ENCODE measurements at places on chromosomes 3 and 15. TPM values are rescaled to one million over a fixed set of nuclear protein-coding genes. Genes with fewer than 3 reads are reported as not detected.

The NOX5 gene
- polyA plus RNA-seq, result 0.24 TPM

The NUP210 gene
- polyA plus RNA-seq, result 8.7 TPM

DNA sequence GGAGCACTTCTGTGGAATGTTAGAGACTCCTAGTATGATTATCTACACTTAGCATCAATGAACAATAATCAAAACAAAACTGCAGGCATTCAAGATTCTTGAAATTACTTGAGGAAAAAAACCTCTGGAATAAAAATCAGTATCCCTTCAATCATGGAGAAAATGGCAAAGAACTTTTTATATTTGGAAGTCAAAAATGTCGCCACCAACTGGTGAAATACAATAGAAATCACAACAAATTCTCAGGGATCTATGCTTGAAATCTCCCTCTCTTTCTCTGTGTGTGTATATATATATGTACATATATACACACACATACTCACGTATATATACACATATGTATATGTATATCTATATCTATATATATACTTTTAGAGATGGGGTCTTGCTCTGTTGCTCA, 378.9 kb upstream of the ALCAM start:
- DNase-seq, result no peak

GRCh38 chr15:79378394-79379109, 53.6 kb upstream of the MINAR1 start:
- no peak for DNase-seq

The PAK6 gene
- polyA plus RNA-seq, result 0.83 TPM

DNA sequence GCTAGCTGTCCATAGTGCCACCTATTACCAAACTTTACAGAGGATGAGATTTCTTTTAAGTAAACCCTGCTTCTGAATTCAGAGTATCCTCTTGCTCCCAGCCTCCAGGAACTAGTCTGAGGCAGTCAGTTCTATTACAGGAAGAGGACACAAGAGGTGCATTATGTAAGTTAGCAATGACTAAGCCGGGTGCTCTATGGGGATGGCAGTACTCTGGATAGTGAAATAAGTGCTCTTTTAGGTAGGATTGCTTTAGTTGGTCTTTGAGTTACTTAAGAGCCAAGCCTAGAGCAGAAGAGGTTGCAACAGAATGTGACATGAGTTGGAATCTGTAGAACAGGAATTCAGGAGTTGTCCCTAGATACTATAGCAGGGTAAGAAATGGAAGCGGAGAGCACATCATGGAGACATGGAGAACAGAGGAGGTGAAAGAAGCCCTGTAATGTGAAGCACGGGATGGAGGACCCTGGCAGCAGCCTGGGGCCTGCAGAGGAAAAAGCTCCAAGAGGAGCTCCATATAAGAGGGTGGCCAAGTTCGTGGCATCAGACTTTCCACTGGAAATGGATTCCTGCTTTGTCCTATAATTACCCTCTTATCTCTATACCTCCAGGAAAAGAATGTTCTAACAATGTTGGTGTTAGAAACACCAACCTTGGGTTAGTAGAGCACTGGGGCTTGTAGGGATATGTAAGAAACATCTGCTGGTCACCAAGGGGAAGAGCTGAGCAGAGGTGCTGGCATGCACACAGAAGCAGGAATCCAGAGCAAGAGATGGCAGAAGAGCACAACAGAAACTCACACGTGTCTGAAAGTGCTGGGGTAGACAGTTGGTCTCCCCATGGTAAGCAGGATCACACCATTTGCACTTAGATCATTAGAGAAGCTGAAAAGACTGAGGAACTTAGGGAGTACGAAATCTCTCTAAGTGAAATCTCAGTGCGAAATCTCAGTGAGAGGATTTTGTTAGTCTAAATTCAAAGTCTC, 851.1 kb downstream of the FHIT start:
- no peak for DNase-seq

DNA sequence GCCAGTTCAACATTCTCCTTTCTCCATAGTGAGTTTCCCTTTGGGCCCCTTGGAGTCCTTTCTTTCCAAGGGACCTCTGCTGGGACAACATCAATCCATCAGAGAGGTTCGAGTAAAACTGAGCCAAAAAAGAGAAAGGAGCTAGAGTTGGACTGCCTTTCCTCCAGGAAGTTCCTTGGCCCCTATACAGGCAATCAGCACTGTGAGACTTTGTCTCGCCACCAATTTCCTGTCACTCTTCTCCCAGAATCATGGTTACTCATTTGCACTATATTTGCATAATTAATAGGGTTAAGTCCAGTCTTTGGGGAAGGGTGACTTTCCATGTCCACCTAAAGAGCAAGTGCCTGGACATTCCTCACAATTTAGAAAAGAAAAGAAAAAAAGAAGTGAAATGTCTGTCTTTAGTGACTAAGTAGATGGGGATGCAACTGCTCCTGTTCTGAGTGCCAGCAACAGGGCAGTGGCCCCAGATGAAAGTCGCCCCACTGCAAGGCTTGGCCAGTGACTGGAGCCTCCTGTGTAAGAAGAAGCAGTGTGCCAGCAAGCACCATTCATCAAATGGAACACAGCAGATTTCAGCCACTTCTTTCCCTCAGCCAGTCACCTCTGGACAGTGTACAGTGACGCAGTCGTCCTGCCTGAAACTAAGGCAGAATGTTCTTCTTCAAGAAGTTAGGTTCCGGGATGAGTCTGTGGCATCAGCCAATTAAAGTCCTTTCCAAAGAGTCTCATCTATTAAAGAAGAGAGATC, 91.6 kb downstream of the FSIP1 start:
- DNase-seq, result no peak

DNA sequence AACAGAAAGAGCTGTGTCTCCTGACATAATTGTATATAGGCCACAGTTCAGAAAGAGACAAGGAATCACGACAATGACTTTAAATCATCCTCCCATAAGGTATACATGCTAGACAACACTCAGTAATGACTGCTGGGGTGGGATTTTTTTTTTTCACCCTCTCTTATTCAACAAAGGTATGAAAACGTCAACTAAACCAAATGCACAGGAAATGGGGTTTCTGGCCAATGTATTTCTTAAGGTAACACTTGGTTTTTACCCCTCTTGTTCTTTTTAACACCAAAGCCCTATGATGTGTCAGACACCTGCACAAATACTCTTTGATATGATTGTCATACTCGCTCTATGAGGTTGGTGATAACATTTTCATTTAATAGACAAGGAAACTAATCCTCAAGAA, 78.3 kb downstream of the MCF2L2 start:
- DNase-seq, result no peak

The FEZF2 gene
- not detected for polyA plus RNA-seq

GRCh38 chr15:32887090-32887489, 169.3 kb downstream of the GREM1 start:
- DNase-seq, result no peak

GRCh38 chr3:58176185-58176530, 34.6 kb downstream of the DNASE1L3 start:
- DNase-seq, result no peak

DNA sequence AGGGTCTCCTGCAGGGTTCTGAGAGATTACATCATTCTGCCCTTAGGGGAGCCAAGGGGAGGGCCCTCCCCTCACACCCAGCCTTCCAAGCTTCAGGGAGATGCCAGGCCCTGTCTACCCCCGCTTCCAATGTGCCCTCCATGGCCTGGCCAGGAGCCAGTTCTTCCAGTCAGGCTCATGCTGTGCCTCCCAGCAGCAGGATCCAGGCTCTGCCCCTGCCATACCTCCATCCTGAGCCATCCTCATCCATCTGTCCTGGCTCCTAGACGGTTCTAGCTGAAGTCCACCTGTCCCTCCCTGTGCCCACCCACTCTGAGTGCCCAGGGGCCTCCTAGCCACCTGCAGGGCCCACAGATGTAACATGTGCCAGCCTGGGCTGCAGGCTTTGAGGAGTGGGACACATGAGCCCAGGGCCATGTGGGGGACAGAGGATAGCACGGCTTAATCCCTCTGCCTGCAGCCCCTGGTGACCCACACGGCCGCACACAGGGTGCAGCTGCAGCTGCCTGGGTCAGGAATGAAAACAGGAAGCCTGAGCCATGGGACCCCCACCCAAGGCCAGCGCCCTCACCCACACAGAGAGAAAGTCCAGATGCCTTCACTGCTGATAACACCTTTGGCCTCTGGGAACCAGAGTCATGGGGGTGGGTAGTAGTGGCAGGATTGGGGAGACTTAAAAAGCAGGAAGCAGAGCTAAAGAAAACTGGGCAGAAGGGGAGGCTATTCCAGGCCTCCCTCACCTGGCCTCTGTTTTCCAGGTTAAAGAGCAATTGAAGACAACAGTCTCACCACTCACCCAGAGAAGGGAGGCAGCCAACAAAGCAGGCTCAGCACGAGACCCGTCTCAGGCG, 11.8 kb downstream of the PLCD1 start:
- DNase-seq, result no peak

GRCh38 chr3:195263193-195263924, 7.6 kb downstream of the XXYLT1 start:
- no peak for DNase-seq

GRCh38 chr3:138919325-138919724, 27.6 kb downstream of the FOXL2 start:
- no peak for DNase-seq

The SLC28A1 gene
- 0.39 TPM for polyA plus RNA-seq

DNA sequence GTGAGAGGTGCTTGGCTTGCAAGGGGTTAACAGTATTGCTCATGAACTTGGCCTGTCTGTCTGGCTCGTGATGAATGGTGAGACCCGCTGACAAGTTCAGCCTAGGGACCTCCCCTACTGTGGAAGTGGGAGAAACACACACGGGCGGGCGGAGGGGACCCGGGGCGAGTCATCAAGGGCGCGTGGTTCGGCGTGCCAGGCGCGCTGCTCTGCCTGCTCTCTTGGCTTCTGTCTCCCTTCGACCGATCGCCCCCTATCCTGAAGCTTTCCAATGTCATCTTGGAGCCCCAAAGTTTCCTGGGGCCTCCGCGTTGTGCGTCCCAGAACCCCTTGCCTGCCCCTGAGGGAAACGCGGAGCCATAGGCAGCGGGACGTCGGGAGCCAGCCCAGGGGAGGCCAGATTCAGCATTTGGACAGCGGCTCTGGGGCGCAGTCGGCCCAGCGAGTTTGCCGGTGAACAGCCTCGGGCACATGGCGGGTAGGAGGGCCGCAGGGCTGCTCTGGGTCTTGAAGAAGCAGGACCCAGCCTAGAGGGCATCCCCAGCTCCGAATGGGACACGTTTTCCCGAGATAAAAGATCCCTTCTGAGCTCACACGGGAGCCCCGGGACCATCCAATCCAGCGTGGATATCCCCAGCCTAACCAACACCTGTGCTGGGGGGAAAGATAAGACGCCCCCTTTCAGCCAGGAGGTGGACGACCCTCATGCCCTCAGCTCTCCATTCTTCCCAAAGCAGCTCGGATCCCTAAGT, 27.0 kb upstream of the POLG start:
- DNase-seq, result peak; percentile 22

The PLSCR2 gene
- not detected for polyA plus RNA-seq

The SMAD6 gene
- polyA plus RNA-seq, result 3.7 TPM

- peak; percentile 91 for DNase-seq
Measured at GRCh38 chr15:84824260-84825007, 7.3 kb downstream of the ALPK3 start.

DNA sequence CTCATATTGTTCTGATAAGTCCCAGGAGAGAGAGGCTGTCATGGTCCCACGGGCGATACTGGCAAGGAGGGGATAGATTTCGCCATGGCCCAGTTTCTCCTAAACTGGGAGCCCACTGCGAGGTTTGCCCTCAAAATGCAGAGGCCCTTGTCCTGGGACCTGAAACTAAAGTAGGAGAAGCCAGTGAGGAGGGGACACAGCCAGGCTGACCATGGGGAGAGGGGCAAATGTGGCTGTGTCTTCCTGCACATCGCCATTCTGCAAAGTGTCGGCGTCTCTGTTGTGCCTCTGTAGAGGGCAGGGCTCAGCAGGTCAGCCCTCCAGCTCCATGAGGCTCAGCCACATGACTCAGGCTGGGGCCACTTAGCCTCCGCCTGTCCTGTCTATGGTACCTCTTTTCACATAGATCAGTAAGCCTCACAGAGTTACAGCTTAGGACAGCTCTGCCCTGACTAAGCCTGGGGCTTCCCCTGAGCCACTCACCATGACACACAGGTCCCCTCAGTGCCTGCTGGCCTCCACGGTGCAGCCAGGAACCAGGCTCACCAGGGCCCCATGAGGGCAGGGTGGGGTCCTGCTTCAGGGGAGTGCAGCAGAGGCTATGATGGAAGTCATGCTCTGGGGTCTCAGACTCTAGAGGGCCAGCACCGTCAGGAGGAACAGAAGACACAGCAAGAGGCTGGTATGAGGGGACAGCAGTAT, 28.6 kb upstream of the PLXNA1 start:
- no peak for DNase-seq

The RASGRF1 gene
- polyA plus RNA-seq, result 0.13 TPM

The MESP1 gene
- 0.85 TPM for polyA plus RNA-seq

DNA sequence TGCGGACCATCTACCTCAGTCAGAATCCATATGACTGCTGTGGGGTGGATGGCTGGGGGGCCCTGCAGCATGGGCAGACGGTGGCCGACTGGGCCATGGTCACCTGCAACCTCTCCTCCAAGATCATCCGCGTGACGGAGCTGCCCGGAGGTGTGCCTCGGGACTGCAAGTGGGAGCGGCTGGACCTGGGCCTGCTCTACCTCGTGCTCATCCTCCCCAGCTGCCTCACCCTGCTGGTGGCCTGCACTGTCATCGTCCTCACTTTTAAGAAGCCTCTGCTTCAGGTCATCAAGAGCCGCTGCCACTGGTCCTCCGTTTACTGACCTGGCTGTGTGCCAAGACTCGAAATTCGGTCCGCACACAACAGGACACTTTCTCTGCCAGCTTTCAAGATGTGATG, 21.9 kb downstream of the NRROS start:
- no peak for DNase-seq

DNA sequence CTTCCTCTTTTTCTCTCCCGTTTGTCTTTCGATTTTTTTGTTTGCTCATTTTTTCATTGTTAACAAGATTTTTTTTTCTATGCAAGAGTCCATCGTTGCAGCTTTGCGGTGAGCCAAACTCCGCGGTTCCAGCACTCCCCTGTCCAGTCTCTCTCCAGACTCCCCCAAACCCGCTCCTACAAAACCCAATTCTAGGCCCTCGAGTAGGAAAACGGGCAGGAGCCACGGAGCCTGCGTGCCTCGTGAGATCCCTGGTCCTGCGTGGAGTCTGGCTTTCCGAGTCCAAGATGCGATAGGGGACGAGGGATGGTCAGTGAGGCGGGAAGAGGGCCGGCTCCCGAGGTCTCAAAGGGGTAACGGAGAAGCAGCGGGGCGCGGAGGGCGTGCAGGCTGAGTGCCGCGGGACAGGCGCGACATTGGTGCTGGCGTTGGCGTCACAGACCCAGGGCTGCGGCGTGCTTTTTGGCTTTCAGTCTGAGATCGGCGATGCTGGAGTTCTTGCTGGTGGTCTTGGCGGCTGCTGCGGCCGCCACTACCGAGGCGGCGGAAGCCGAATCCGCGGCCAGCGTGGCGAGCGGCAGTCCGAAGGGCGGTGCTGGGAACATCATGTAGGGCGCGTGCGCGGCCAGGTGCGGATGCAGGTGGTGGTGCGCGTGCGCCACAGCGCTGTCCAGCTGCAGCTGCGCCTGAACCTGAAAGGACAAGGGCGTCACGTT, 8.5 kb downstream of the SHOX2 start:
- DNase-seq, result no peak

DNA sequence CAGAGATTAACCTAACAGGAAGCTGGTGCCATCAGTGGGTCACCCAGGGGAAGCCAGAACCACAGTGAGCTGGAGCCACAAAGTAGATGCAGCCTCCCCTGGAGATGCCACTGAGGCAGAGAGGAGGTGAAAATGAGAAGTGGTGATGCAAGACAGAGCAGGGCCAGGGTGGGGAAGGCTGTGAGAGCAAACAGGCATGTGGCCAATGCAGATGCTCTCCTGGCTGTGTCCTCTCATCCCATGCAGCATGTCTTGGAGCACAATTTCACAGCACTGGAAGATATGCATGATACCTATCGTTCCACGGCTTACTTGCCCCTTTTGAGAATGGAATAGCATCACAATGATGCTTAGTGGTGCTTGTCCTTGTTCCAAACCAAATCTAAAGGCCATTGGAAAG, 126.3 kb downstream of the ABHD5 start:
- DNase-seq, result no peak

The IL16 gene
- polyA plus RNA-seq, result 6.6 TPM
